ENCODE measurements at places on chromosomes 2 and 18.
A peak's percentile ranks its signal among the peaks of the same experiment; 100 is the strongest.

- DNase-seq = no peak
Measured at GRCh38 chr18:3059272-3059671, 46.3 kb upstream of the LPIN2 start.

- DNase-seq = no peak
Measured at GRCh38 chr2:205685314-205686055, 3.2 kb downstream of the NRP2 start.

GRCh38 chr2:134594399-134594798, 124.4 kb downstream of the TMEM163 start:
- no peak for DNase-seq

- no peak for DNase-seq
Measured at GRCh38 chr2:160917850-160918249, 242.4 kb upstream of the TANK start.

DNA sequence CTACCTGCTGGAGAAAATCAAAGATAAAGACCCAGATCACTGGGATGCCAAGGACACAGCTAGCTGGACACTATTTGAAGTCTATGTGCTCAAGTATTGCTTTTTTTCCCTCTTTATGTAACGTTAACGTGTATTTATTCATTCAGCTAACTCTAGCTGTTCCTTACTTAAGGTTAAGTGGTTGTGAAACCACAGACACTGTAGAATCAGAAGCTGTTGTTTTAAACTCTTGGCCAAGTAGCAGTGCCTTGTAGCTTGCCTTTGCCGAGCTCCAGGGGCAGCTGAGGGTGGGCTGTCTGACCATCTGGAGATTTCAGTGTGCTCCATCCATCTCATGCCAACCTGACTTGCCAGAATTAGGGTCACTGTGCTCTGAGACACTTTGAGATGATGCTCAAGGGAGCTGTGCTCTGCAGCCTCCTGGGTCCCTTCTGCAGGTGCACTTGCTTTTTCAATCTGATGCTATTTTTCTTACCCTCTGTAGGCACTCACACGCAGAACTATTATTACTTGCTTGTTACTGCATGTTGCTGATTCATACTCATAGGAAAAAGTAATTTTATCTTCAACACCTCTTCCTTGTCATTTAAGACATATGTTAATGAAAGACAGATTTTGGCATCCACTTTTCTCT, 116.2 kb downstream of the METTL8 start:
- DNase-seq = no peak

DNA sequence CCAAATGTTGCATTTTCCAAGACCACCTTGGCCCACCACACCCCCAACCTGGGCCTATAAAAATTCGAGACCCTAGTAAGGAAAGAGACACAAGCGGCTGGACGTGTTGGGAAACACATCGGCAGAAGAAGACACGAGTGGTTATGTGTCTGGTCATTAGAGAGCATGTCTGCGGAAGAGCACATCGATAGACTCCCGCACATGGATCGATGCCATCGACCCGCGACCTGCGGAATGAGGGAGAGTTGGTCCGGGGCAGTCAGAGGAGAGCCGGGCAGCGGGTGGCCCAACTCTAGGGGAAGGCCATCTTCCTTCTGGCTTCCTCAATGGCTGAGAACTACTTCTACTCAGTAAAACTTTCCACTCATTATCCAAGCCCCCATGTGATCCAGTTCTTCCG, 219.4 kb downstream of the TGIF1 start:
- no peak for DNase-seq

- no peak for DNase-seq
Measured at GRCh38 chr18:57666818-57667497, 45.3 kb upstream of the NARS1 start.

GRCh38 chr2:20999906-21000645, 43.8 kb downstream of the APOB start:
- no peak for DNase-seq

GRCh38 chr18:6256521-6256920, 158.2 kb downstream of the L3MBTL4 start:
- no peak for DNase-seq

DNA sequence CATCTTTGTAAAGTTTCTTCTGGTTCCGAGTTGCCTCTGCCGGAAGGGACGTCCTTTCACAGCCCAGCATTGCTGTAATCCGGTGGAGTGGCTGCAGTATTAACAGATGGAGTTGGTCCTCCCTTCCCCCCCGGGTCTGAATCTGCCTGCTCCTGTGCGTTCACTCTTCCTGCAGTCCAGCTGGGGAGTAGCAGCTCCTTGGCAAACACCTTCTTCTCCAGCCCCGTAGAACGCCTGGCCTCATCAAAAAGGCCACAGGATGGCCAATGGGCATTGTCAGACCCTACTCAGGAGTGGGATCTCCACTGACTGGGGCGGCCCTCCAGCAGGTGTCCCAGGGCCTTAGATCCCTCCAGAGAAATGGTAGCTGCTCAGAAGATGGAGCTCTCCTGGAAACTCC, 234.0 kb downstream of the FAM210A start:
- DNase-seq = no peak

DNA sequence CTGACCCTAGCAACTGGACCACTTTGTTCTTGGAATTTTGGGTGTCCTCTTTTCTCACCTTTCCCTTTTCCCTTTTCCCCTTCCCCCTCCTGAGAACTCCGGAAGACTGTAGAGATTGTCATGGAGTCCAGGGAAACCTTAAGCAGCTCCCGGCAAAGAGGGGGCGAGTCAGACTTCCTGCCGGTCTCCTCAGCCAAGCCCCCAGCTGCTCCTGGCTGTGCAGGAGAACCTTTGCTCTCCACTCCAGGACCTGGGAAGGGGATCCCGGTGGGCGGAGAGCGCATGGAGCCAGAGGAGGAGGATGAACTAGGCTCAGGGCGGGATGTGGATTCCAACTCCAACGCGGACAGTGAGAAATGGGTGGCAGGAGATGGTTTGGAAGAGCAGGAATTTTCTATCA, 20.5 kb downstream of the SETBP1 start:
- DNase-seq = no peak

- DNase-seq = no peak
Measured at GRCh38 chr18:46718501-46719341, 38.1 kb downstream of the ST8SIA5 start.

DNA sequence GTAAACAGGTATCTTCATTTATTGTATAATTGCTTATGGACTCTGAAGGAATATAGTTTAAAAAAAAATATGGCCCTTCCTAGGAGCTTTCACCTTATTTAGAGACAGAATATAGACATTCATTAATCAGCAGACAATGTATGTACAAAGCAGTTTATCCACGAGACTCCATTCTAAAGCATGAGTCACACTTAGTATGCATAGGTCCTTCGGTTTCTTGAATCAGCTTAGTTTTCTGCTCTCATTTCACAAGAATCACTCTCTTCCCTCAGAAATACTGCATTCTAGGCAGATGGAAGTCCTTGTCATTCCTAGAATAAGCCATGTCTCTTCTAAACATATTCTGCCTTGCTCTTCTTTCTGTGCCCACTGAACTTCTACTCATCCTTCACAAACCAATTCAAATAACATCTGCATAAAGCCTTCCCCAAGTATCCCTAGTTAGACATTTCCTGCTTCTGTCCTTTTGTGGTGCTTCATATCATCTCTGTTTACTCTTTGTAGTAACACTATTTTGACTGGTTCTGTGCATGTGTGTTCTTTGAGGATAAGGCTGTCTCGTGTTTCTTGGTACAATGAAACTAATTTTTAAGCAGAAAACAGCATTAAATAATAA, 84.5 kb downstream of the PTRHD1 start:
- DNase-seq = no peak

DNA sequence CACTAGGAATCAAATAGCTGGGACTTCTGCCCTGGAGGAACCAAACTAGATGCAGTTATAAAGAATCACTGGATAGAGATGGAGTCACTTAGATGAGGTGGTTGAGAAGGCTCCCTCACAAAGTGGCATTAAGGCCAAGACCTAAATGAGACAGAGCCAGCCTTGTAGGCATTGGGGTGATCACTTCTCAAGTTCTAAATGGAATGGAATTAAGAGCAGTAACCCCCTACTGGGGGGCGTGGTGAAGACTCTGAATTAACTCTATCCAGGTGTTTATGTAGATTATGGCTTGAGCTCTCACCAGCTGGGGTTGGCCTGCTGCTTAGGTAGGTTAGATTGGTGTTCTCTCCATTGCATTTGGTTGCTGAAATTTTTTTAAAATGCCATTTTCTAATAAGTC, 71.3 kb downstream of the TTC27 start:
- DNase-seq = no peak

GRCh38 chr2:26086155-26086637, 52.3 kb downstream of the RAB10 start:
- no peak for DNase-seq

- no peak for DNase-seq
Measured at GRCh38 chr2:1373830-1374229, 39.4 kb upstream of the TPO start.

GRCh38 chr2:207143215-207144172, 22.3 kb downstream of the KLF7 start:
- peak; percentile 30 for DNase-seq

- no peak for DNase-seq
Measured at GRCh38 chr2:206974551-206974950, 35.2 kb downstream of the CPO start.

DNA sequence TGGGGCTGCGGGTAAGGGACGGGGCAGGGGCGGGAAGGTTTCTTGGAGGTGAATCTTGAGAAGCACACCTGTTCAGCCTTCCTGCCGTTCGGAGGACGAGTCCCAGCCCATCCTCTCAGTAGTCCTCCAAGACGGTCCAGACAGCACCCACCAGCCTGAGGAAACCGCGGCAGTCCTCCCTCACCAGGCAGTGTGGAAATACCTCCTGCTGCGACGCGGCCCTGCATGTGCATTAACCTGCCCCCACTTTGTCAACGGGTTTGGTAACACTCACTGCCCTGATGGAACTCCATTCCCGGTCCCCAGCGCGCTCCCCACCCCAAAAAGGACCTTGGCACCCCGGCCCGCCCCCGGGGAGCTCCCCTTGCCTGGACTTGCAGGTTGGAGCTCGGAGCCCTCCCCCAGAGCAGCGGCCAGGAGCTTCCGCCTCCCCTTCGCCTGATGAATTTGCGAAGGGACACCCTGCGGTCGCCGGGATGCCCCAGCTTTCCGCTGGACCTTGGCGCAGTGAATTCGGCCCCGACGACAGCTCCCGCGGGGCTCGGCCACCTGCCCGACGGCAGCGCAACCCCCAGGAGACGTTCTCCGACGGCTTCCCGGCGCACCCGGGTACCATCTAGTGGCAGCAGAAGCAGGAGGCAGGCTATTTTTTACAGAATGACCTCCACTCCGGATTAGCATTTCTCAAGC, 31.5 kb downstream of the ACVR1C start:
- no peak for DNase-seq

DNA sequence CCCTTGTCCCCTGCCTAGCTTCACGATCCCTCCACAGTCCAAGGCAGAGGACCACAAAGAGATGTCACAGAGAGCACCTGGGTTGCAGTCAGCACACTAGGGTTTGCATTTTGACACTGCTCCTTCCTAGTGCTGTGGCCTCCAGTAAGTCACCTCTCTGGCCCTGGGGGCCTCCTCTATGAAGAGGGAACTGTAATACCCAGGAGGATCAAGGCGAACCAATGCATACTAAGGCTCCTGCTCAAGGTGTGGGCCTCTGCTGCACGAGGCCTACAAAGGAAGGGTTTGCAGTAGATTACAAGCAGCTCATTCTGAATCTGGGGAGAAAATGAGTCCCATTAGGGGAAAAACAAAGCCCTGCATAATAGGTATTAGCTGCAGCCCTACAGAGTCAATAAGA, 72.3 kb upstream of the FZD7 start:
- DNase-seq = no peak

DNA sequence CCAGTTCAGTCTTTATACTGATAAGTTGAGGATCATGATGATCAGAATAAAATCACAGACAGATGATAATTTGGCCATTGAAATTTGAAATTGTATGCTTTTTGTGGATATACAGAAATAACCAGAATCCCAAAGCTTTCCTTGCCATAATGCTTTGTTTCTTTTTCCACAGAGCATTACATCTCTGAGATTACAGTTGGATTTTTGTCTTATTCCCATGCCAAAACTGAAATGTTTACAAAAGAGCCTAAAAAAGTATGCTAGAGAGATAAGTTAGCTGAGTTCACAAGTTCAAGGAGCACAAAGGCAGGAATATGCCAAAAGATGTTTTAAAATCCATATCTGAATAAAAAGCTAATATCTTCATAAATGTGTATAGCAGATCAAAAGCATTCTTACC, 321.3 kb downstream of the PID1 start:
- no peak for DNase-seq

- no peak for DNase-seq
Measured at GRCh38 chr2:172922306-172922705, 153.3 kb upstream of the MAP3K20 start.

- no peak for DNase-seq
Measured at GRCh38 chr2:107525406-107525805, 301.3 kb upstream of the RGPD4 start.

GRCh38 chr2:65430603-65431420, 1.6 kb downstream of the SPRED2 start:
- DNase-seq = peak; percentile 44

DNA sequence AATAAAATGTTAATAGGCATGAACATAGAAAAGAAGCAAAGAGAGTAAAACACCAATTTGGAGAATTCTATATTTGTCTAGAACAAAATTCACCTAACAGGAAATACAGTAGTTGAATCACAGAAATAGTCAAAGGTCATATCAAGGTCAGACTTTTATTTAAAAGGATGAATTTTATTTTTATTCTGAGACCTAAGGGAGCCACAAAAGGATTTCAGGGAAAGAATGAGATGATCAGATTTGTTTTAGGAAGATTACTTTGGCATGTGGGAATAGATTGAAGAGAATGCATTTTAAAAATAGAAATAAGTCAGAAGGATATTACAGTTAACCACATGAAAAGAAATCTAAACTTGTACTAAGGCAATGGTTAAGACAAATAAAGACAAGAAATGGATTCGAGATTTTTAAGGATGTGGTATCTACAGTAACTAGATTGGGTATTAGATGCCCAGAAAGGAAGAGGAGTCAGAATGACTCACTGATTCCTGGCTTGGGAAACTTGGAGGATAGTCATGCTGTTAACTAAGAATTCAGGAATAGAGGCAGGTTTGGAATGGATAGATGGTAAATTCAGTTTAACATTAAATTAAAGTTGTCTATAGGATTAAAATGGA, 56.0 kb downstream of the METTL4 start:
- DNase-seq = no peak

DNA sequence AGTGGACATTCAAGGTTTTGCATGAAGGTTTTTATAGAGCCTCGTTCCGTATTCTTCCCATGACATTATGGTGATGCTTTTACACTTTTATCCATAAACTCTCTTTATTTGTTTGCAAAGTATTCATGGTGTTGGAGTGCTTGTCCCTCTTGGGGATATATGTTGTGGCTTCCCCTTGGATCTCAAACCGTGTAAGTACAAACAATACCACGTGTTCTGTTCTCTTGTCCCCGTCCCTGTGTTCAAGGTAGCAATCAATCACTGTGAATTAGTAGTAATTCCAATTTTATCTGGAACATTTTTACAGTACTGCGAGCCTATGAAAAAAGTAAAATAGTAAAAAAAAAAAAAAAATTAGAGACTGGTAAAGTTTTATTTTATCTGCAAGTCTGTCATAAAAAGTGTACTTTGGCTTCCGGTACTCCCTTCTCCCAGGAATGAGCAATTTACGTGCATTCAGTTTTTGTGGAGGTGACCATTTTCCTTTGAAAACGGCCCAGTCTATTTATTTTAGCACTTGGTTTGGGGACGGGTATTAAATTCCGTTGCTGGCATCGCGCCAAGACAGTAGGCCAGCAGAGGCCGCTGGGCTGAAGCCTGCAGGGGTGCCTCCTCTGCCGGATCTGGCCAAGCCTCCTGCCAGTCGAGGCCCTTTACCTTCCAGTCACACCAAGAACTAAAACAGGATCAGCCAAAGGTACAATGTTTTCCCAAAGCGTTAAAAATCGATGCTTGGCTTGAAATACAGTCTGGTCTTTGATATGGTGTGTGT, 175.7 kb downstream of the SOCS6 start:
- DNase-seq = no peak

- DNase-seq = no peak
Measured at GRCh38 chr2:138060301-138060635, 96.0 kb downstream of the HNMT start.

All from effector memory CD4-positive, alpha-beta T cell (primary cell).